Cardiac muscle cell (in vitro differentiated cells and primary cell): ENCODE measurements at places on chromosomes 11 and 22. TPM values are rescaled to one million over a fixed set of nuclear protein-coding genes. Genes with fewer than 3 reads are reported as not detected.

GRCh38 chr11:87254562-87254961 is 216.8 kb downstream of the TMEM135 start:
- no peak overlapping the region for H3K27ac ChIP-seq
- H3K4me3 ChIP-seq, result no peak overlapping the region
- H3K27me3 ChIP-seq, result no peaks in the 10 kb centered on the region
- no peaks in the 10 kb centered on the region for H3K36me3 ChIP-seq
- peaks cover 9% of the 10 kb centered on the region for H3K4me1 ChIP-seq
- no peak for DNase-seq

GRCh38 chr11:70105755-70106571 is 27.8 kb downstream of the ANO1 start:
- no peaks in the 10 kb centered on the region for H3K36me3 ChIP-seq
- no peaks in the 10 kb centered on the region for H3K27me3 ChIP-seq
- H3K4me3 ChIP-seq, result no peak overlapping the region
- DNase-seq, result no peak
- no peaks in the 10 kb centered on the region for H3K4me1 ChIP-seq

DNA sequence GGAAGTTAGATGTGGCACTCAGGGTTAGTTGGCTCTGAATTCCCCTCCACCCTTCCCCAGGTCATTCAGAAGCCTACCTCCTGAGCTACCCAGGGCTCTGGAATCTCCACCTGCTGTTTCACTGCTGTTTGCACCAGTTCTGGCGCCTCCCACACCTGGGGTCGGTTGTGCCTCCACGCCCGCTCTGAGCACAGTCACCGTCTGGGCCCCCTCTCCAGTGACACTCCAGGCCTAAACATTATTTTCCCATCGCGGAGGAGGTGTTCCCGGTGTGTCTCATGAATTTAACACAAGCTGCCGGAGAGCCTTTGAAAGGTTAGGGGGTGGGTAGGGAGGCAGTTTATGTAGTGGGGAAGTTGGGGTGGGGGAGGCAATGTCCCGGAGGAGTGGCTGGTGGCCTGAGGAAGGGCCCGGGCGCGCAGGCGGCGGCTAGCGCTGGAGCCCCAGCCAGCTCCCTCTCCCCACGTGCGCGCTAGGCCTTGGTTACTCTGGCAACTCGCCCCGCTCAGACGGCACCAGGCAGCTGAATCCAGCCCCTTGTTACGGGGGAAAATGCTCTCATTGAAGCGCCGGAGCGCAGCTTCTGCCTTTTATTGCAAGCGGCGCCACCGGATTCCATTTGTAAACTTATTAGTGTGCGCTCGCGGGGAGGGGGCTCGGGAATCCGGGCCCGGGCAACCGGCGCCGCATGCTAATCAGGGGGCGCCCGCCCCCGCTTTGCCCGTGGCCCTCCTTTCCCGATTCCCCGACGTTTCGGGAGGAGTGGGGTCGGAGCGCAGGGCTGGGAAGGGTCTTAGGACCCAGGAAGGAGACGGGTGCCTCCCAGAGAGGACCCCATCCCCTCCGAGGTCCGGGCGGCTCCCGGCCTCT is 52.4 kb downstream of the GRIK4 start:
- H3K4me3 ChIP-seq, result peak overlapping the region; percentile 24
- peak; percentile 42 for DNase-seq
- H3K36me3 ChIP-seq, result no peaks in the 10 kb centered on the region
- H3K27me3 ChIP-seq, result peaks cover 72% of the 10 kb centered on the region

DNA sequence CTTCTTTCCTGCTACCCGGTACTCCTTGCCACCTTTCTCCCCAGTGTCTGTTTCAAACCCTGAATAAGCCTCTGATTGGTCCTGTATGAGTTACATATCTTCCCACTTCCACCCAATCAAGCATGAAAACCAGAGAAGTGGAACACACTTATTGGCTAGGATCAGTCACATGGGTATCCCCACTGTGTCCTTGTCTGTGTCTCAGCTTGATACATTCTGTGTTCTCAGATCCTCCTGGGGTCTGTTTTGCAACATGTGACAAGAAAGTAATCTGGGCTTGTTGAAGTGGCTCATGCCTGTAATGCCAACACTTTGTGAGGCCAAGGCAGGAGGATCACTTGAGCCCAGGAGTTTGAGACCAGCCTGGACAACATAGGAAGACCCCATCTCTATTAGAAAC is 23.9 kb downstream of the MCHR1 start:
- H3K36me3 ChIP-seq, result no peaks in the 10 kb centered on the region
- H3K4me3 ChIP-seq, result no peak overlapping the region
- H3K27me3 ChIP-seq, result no peaks in the 10 kb centered on the region
- H3K27ac ChIP-seq, result no peak overlapping the region

DNA sequence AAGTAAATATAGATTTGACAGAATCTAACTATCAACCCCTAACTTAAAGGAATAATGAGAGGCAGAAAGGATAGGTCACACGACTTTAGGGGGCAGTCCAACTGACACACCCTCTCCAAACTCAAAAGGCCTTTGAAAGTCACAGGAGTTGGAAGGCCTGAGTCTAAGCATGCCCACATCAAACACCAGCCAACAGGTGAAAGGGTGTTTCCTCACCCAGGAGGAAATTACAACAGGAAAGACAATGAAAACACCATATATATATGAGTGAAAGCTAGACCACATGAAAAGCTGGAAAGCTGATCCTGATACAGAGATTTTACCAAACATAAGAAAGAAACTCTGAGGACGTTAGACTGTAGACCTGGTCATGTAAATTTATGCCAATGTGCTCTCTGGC is 10.5 kb upstream of the DEPDC7 start:
- no peak overlapping the region for H3K27ac ChIP-seq
- H3K4me1 ChIP-seq, result no peaks in the 10 kb centered on the region
- H3K4me3 ChIP-seq, result no peak overlapping the region
- no peak for DNase-seq
- no peaks in the 10 kb centered on the region for H3K36me3 ChIP-seq
- H3K27me3 ChIP-seq, result no peaks in the 10 kb centered on the region

GRCh38 chr11:75024068-75024449 is 35.3 kb downstream of the NEU3 start:
- DNase-seq, result no peak
- no peaks in the 10 kb centered on the region for H3K4me1 ChIP-seq
- H3K27ac ChIP-seq, result no peak overlapping the region
- no peaks in the 10 kb centered on the region for H3K36me3 ChIP-seq
- no peaks in the 10 kb centered on the region for H3K27me3 ChIP-seq
- H3K4me3 ChIP-seq, result no peak overlapping the region

DNA sequence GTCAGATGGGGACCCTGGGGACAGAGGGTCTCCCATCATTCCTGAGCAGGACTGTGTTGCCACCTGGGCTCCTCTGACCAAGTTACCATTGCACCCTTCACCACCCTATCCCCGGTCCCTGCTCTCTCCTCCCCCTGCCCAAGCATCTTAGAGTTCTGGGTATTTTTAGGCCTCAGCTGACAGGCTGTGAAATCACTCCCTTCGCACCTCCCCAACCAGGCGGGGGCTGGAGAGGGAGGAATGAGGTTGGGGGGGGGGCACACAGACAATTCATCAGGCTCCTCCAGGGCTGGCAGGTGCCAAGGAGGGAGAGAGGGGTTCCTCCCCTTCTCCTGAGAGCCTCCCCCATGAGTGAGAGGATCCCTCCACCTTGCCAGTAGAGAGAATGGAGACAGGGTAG is 9.0 kb downstream of the SYT7 start:
- no peak overlapping the region for H3K27ac ChIP-seq
- peaks cover 8% of the 10 kb centered on the region for H3K27me3 ChIP-seq
- DNase-seq, result no peak
- peaks cover 15% of the 10 kb centered on the region for H3K4me1 ChIP-seq
- no peak overlapping the region for H3K4me3 ChIP-seq

DNA sequence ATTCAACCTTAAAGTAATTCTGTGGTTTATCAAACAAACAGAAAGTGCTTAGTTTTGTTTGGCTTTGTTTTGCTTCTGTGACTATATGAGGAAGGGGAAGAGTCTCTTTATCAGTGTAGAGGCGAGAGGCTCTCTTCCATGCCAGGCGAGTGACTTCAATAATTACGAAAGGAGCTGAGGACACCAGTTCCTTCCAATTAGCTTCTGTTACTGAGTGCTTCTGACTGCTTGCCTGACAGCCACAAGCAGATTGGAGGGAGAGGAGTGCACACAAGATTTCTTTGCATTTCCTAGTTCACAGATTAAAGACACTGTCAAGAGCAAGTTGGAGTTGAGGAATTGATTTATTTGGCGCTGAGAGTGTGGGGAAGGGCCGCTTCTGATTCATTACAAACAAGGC is 1484.5 kb upstream of the TENM4 start:
- DNase-seq, result peak; percentile 23
- no peaks in the 10 kb centered on the region for H3K27me3 ChIP-seq
- H3K4me1 ChIP-seq, result peaks cover 10% of the 10 kb centered on the region
- no peak overlapping the region for H3K4me3 ChIP-seq

DNA sequence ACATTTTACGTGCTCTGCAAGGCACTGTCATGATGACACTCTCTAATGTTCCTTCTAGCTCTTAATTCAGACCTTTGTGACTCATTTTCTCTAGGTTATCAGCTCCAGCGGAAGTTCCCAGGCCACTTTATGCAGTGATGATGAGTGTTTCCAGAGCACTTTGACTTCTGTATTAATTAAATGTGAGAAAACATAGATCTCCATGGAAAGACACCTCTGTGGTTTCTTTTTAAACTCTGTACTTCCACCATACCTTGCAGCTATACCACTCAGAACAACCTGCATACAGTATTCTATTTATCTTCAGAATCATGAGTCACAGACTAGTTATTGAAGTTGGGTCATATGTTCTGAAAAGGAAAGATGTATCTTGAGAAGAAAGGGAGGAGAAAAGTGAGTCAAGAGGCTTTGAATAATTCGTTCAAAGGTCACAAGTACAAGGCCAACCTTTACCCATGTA is 175.6 kb upstream of the TENM4 start:
- no peak overlapping the region for H3K27ac ChIP-seq
- no peaks in the 10 kb centered on the region for H3K27me3 ChIP-seq
- H3K4me1 ChIP-seq, result no peaks in the 10 kb centered on the region
- H3K36me3 ChIP-seq, result no peaks in the 10 kb centered on the region

- no peaks in the 10 kb centered on the region for H3K27me3 ChIP-seq
- no peak for DNase-seq
- no peaks in the 10 kb centered on the region for H3K4me1 ChIP-seq
- no peak overlapping the region for H3K27ac ChIP-seq
- no peak overlapping the region for H3K4me3 ChIP-seq
These were observed 1450.5 kb downstream of the BRD1 start for GRCh38 chr22:48376936-48377712.

DNA sequence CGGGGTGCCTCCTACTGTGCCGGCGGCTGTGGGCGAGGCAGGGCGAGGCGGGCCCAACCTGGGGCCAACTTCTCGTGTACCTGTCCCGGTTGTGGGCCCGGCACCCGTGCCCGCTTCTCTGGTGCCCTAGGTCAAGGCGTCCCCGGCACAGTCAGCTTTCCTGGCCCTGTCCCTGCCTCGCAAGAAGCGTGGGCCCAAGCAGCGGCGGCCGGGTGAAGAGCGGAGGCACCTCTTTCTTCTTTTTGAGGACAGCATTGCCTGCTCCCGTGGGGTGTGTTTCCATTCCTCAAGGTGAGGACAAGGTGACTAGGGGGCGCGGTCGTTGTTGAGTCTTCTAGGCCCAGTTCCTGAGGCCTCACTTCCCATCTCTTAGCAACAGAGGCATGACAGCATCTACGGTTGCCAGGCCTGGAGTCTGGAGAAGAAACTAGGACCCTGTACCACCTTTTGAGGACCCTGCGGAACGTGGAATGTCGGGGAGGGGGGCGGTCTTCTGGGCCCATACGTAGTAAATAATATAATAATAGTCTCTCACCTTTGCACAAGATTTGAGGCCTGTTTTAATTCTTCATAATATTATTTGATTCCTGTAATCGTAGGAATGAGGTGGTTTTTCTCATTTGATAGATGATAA is 418 bp downstream of the ACO2 start:
- H3K27me3 ChIP-seq, result no peaks in the 10 kb centered on the region
- H3K27ac ChIP-seq, result peak overlapping the region; percentile 92
- peak overlapping the region; percentile 68 for H3K4me3 ChIP-seq
- H3K36me3 ChIP-seq, result peaks cover 25% of the 10 kb centered on the region

DNA sequence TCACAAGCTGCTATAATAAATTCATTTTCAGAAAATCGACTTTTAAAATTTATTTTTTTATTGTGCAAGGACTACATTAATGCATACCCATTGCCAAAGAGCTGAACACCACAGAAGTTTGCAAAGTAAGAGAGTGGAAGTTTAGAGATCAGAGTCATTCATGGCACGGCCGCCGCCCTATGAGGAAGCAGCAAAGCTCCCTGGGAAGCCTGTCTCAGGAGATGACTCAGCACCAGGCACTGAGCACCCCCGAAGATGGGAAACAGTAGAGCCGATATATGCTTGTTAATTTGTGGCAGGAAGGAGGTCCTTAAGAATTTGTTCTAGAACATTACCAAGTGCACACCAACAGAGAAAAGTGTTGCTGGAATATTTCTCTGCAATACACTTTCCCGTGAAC is 693.7 kb downstream of the OPCML start:
- H3K27ac ChIP-seq, result no peak overlapping the region
- H3K4me1 ChIP-seq, result no peaks in the 10 kb centered on the region
- no peaks in the 10 kb centered on the region for H3K27me3 ChIP-seq
- H3K4me3 ChIP-seq, result no peak overlapping the region
- peak; percentile 31 for DNase-seq

DNA sequence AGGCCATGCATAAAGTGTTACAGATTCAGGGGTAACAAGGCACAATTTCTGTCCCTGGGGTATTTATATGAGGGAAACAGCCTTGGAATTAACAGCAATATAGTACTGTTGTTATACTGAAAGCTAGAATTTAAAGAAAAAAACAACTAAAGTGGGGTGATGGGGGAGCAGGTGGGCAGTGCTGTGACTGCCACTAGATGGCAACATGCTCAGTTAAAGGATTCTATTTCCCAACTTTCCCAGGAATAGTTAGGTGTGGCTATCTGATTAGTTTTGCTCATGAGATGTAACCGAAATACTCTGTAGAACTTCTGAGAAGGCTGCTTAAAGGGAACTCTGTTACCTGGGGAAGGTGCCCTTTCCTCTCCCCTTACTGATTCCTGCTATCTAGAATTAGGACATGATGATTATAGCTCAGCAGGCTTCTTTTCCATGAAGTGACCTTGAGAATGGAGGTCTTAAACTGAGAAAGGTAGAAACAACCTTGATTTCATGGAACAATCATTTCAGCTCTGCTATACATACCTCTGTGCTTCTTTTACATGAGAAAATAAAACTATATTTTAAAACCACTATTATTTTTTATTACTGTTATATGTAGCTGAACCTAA is 102.6 kb downstream of the RELT start:
- no peaks in the 10 kb centered on the region for H3K36me3 ChIP-seq
- H3K27ac ChIP-seq, result no peak overlapping the region
- no peak overlapping the region for H3K4me3 ChIP-seq
- peak; percentile 54 for DNase-seq

The ZDHHC13 gene
- total RNA-seq, result 8.2 and 10.4 TPM in 2 replicates

The VWA5A gene
- total RNA-seq, result 20.8 and 28.9 TPM in 2 replicates

The HORMAD2 gene
- total RNA-seq, result not detected in 2 replicates

The POU2AF2 gene
- total RNA-seq, result not detected in 2 replicates
